Naive B cell (primary cell): ENCODE measurements at places on chromosomes 2 and 18.

GRCh38 chr18:824179-824578 lies 12.1 kb upstream of the YES1 start:
- DNase-seq: no peak

DNA sequence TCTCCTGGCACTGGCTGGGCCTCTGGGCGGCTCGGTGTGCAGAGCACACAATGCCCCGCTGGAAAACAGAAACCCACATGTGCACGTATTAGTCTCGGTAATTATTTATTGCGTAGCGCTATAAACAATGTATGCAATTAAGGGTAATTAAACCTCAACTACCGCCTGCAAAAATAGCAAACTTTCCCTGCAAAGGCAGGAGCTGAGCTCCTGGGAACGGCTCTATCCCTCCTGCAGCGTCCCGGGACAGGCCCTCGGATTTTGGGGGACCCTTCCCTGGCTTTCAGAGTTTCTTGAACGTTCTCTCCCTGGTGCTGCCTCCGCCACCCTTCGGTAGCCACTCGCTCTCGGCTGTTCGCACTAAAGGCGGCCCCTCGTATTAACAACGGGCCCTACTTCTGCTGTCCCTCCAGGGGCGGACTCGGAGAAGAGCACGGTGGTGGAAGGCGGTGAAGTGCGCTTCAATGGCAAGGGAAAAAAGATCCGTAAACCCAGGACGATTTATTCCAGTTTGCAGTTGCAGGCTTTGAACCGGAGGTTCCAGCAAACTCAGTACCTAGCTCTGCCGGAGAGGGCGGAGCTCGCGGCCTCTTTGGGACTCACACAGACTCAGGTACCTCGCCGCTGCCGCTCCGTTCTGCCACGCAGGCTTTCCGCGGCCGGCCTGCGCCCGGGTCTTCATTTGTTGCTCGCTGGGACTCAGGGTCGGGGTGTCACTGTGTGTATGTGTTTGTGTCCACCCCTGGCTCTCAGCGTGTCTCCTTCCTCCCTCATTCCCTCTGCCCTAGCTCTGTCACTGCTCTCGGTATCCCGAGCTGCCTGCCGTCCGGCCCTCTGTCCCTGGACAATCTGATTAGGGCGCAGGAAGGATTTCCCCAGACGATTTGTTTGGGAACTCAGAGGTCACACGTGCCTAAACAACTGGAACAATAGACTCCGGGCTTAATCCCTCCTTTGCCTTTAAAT lies 1.2 kb downstream of the DLX1 start:
- DNase-seq: no peak

- DNase-seq: no peak
These were observed 18.8 kb upstream of the MREG start for GRCh38 chr2:216031960-216032689.

- DNase-seq: no peak
These were observed 75.0 kb downstream of the KCNG2 start for GRCh38 chr18:79872527-79873444.

DNA sequence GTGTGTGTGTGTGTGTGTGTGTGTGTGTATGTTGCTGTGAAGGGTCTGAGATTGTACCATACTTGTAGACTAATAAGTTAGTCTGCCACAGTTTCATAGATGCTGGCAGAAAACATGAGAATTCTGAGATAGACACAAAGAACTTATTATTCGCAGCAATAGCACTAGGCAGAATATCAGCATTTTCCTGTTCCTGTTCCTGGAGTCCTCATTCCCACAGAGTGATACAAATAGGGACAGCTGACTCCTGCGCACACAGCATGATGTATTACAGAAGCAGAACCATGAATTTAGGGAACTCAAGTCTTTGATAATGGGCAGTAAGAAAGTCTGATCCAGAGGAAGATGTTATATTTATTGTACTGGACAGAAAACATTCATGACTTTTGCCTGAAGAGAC lies 1466.3 kb downstream of the DPP10 start:
- no peak for DNase-seq
